ENCODE measurements at places on chromosomes 6 and 20.

- DNase-seq = no peak
Observed at GRCh38 chr6:156689656-156690055, 87.5 kb upstream of the ARID1B start.

GRCh38 chr6:53020005-53020744 is 25.1 kb upstream of the GSTA4 start:
- DNase-seq = no peak

DNA sequence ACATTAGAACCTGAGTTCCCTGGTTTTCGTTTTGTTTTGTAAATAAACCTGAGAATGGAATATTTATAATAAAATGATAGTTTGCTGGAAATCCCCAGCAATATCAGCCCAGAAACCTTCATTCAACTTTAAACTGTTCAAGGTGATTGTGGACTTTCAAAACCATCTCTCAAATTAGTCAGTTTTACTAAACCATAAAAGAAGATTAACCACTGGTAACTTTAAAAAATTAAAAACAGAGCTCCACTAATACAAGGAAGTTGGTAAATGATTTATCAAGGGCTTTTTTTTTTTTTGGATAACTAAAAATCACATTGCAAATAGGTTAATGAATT is 10.0 kb downstream of the MBOAT1 start:
- DNase-seq = no peak

DNA sequence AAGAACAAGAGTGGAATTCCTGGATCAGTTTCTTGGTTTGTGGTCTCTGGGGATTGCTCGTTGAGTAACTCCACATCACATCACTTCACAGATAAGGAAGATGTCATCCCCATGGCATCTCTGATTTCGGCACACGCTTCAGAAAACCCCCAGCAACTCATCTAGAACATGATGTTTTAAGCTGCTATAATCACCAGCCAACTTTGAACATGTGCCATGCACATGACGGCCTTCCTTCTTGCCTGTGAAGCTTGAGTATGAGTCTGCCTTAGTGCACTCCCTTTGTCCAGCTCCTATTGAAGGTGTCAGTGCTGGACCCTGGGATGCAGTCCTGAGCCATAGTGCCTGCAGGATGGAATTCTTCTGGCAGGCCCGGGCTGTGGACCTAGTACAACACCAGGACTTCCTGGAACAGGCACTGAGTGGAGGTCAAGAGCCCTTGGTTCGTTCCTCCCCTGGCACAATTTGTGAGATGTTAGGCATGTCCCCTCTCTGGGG is 231.5 kb upstream of the SUPT3H start:
- no peak for DNase-seq

GRCh38 chr6:134422426-134423231 is 104.7 kb upstream of the SGK1 start:
- DNase-seq = no peak

DNA sequence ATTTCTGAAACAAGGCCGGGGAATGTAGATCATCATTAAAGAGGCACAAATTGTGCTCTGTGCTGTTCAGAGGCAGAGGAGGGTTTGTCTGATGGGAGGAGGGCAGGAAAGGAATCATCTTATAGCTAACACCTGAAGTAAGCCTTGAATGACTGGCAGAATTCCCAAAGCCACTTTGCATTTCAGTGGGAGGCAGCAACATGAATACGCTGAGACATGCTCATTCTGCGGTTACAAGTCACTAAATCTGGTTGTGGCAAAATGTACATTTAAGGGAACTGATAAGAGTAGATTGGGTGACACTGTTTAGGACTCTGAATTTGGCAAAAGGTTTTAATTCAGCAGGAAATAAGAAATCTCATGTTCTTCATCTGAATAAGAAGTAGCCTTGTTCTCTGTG is 4.4 kb upstream of the COL19A1 start:
- no peak for DNase-seq

- no peak for DNase-seq
Observed at GRCh38 chr6:75412969-75413662, 80.5 kb downstream of the FILIP1 start.

- no peak for DNase-seq
Observed at GRCh38 chr6:43250992-43251373, 7.7 kb downstream of the TTBK1 start.

- no peak for DNase-seq
Observed at GRCh38 chr6:166830185-166830890, 126.0 kb downstream of the RNASET2 start.

DNA sequence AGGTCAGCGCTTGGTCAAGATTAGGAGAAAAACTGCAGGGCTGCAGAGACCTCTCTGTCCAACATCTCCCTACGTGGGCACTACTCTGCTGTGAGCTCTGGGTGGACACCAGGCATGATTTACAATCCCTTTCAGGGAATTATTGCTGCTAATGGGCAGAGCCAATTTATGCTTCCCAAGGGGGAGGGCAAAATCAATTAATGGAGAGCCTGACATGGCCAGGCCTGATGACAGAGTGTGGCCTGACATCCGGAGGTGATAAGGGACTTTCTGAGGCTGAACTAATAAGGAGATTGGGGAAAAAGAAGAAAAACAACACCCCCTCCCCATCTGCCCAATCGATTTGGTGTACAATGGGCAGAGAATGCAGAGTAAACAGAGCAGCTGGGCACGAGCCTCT is 5.0 kb upstream of the KCNK16 start:
- no peak for DNase-seq

DNA sequence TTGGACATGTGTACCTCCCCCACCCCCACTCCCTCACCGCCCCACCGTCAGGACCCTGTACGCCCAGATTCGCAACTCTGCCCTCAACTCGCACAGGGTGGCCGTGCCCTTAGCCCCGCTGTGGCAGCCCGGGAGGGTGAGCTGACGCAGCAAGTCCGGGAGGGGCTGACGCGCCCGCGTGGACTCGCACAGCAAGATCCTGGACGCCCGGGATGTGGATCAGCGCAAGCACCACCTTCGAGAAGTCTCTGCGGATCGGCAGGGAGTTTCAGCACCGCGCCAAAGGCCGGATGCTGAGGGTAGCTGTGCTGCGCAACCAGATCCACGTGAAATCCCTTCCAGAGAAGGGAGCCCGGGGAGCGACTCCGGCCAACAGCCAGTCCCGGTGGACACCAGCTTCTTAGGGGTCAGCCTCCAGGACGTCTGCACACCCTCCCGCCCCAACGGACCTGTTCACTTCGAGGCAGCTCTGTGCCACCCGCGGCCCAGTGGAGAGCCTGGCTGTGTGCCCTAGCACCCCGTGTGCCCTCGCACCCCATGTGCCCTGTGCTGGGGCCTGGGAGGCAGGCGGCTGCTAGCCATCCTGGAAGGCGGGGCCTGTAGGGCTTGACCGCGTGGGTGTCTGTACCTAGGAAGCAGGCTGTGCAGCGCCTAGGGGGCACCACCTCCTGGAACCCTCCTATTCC is 6.7 kb upstream of the GJA10 start:
- no peak for DNase-seq

- no peak for DNase-seq
Observed at GRCh38 chr20:35739294-35740163, 2.5 kb downstream of the RBM39 start.

- DNase-seq = no peak
Observed at GRCh38 chr6:132234356-132234755, 166.9 kb downstream of the MOXD1 start.

DNA sequence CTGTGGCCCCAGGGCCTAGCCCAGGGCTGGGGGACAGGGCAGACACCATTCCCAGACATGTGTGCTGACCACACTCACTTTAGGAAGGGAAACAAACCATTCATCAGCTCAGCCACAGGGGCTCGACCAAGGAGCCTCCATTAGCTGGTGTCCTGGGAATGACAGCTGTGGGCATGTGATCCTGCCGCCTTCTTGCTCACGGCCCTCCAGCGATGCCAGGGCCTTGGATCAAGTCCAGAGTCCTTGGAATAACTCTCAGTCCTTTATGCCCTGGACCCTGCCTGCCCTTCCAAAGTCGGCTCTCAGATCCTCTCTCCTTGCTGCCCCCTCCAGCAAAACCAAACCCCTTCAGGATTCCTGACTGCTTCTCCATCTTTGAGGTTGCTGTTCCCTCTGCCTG is 165.0 kb upstream of the RNF24 start:
- DNase-seq = no peak

DNA sequence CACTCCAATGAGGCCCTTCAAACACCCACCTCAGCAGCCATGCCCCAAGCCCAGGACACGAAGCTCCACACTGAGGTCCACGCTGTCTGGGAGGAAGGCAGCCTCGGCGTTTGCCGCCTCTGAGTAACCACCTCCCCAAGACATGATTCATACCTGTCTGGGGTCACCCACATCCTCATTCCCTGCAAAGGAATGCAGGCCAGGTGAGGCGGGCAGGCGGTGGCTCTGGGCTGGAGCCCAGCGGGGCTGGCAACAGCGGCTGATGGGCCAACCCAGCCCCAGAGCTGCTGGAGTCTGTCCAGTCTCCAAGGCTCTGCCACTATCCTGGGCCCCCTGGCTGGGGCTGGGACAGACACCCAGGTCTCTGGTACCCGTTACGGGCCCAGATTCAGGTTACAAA is 14.8 kb downstream of the PMEPA1 start:
- DNase-seq = no peak

DNA sequence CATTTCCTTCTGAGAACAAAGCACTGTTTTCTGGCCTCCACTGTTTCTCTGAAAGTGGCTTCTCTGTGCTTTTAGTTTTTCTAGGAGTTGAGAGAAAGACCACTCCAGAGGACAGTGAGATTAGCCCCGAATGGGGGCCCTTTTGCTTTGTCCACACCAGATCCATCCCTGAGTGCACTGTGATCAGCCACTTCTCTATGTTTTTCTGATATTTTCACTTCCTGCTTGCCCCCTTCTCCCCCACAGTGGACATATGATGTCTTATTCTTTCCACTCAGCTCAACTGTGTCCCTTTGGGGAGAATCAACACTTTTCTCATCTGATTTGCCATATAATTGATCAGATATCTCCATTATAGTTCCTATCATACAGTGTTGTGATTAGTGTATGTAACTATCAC is 35.6 kb upstream of the HIVEP1 start:
- DNase-seq = no peak

GRCh38 chr20:20489054-20489453 is 121.2 kb downstream of the INSM1 start:
- DNase-seq = no peak
